ENCODE measurements at places on chromosomes 13 and 19. TPM values are rescaled to one million over a fixed set of nuclear protein-coding genes. Genes with fewer than 3 reads are reported as not detected.

GRCh38 chr13:55159765-55160164 is 1981.0 kb upstream of the PRR20A start:
- DNase-seq: no peak

DNA sequence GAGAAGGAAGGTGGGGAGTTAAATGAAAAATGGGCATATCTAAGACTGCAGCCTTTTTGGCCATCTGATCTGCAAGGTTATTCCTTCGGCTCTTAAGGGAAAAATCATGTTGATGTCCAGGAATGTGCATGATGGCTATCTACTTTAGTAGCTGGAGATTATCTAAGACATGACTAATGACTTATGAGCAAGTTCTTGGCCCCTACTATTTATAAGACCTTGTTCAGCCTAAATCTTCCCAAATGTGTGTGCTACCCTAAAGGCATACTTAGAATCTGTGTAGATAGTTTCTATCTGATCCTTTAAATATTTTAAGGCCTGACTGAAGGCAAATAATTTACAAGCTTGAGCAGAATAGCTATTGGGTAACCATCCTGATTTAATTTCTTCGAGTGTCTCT is 41.8 kb upstream of the CD177 start:
- DNase-seq: no peak

DNA sequence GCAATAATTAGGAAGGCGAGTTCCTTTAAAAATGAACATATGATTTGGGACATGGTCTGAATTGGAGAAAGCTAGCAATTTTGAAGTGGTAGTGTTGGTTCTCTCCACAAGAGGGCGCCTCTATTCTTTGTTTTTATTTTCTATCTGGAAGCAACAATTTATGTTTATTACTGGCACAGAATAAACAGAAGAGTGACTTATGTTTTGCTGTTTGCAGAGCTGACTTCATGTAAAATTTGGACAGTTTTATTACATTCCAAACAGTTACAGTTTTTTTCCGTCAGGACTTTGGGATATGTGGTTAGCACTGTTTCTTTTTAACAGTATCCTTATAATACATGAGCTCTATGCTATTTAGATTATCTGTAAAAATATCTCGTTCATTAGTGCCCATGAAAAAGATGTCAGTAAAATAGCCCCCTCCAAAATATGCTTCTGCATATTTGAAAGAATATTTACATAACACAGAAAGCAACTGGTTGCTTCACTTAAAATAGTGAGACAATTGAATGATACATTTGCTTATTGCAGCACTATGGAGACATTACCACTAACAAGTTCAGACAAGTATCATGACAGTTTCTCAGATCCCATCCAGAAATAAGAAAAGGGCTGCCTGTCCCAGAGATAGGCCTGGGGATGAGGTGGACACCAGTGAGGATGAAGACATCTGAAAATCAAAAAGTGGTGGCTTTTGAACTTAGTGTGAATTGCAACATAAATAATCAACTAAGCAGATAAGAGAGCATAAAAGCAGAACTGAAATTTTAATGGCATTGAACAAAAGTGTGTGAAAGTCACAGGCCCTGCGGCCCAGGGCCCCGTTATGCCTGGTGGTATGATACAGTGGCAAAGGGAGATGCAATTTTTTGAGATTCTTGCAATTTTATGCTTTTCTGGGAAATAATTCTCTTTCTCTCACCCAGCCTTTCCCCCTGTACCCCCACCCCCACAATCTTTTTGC is 32.3 kb upstream of the FGF9 start:
- no peak for DNase-seq

The ERICH6B gene
- 4.0 TPM for polyA plus RNA-seq

The ZNF730 gene
- 18.2 TPM for polyA plus RNA-seq

The MEIS3 gene
- 21.2 TPM for polyA plus RNA-seq

All from left kidney (tissue), 8 donors.